ENCODE measurements at places on chromosomes 5 and 9. TPM values are rescaled to one million over a fixed set of nuclear protein-coding genes. Genes with fewer than 3 reads are reported as not detected.
A peak's percentile ranks its signal among the peaks of the same experiment; 100 is the strongest.

The KCTD16 gene
- total RNA-seq: 0.28 TPM

The RFX3 gene
- 2.2 TPM for total RNA-seq

GRCh38 chr5:171872666-171873065, 87.0 kb downstream of the SMIM23 start:
- no peak overlapping the region for H3K27ac ChIP-seq
- no peak for DNase-seq
- peaks cover 5% of the 10 kb centered on the region for H3K4me1 ChIP-seq
- no peaks in the 10 kb centered on the region for H3K27me3 ChIP-seq
- peaks cover 50% of the 10 kb centered on the region for H3K36me3 ChIP-seq

DNA sequence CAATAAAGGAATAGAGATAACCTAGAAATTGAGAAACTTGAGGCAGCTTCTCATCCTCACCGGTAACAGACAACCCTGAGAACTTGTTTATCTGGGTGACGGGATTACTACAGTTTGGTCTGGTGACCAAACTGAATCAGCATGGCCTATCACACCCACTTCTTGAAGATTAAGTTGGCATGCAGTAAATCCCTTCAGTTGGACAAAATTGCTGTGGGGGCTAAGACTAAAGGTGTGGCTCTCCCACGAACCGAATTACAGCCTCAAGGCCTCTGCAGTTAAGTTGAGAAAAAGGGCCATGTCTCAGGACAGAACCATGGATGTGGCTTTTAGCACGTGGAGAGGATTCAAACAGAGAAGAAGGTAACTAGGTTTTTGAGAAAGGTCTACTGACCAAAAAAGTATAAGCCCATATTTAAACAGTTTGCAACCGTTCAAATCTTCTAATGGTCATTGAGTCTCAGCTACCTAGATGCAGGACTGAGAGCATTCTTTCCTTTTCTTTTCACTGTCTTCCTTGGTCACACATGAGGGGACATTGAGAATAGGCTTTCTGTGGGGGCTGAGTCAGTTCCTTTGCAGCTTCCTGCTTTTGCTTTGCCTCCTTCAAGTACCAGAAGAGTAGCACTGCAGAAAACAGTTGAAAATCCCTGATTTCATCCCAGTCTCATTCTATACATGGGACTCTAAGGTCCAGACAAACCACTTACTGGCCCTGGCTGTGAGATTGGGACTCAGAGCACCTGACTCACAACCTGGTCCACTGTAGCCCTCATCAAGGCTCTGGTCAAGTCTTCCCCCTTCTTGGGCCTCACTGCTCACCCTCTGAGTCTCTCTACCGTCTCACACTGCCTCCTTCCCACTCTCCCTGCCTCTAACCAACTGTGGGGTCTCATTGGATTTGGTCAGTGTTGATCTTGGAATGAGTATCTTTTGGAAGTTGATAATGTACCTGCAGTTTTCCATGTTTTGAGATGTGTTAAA, 30.9 kb downstream of the PDE6A start:
- no peak overlapping the region for H3K27ac ChIP-seq
- no peaks in the 10 kb centered on the region for H3K4me1 ChIP-seq
- no peak for DNase-seq
- no peak overlapping the region for H3K4me3 ChIP-seq
- H3K27me3 ChIP-seq: no peaks in the 10 kb centered on the region

DNA sequence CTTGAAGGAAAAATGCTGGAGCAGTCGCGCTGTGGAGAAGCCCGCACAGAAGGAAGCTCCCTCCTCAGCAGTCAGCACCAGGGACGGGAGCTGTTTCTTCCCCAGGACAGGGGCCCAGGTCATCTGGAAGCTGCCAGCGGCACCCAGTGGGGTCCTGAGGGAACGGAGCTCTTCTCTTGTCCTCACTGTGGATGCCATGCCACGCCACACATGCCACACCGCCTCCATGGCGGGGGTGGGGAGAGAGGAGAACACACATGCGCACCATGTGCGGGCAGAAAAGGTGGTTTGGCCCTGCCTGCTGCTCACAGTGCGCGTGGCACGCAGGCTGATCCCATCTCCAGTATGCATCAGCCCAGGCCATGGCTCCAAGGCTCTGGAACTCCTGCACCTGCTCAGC, 41.7 kb upstream of the ZNF354B start:
- DNase-seq: no peak
- no peak overlapping the region for H3K4me3 ChIP-seq
- no peaks in the 10 kb centered on the region for H3K4me1 ChIP-seq
- no peaks in the 10 kb centered on the region for H3K27me3 ChIP-seq
- no peak overlapping the region for H3K27ac ChIP-seq

- no peaks in the 10 kb centered on the region for H3K4me1 ChIP-seq
- no peaks in the 10 kb centered on the region for H3K27me3 ChIP-seq
- DNase-seq: no peak
- no peaks in the 10 kb centered on the region for H3K36me3 ChIP-seq
Observed at GRCh38 chr9:13436591-13436990, 157.1 kb upstream of the MPDZ start.

DNA sequence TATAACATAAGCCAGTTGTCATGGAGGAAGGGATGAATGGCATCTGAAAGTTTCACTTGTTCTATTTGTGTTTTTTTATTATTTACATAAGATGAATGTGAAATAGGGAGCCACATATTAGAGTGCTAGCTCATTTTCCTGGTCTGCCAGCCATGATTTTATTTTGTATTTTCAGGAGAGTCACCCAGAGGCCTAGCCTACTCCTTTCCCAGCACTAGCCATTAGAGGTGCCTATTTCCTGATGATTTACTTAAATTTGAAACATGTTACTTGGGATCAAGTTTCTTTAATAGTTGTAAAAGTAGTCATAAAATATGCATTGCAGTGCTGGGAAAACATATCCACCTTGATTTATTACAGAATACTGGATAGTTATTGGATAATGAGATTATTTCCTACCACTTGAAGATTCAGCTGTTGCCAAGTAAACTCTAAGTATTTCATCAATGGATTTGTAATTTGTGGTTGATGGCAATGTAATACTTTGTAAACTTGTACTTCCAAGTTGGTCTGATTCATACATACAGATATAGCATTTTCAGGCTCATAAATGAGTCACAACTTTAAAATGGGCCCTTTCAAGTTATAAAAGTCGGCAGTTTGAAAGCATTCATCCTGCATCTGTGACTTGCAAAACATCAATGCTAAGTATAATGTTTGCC, 50.8 kb downstream of the KCNN2 start:
- H3K4me3 ChIP-seq: no peak overlapping the region
- H3K4me1 ChIP-seq: no peaks in the 10 kb centered on the region
- no peak for DNase-seq
- no peaks in the 10 kb centered on the region for H3K27me3 ChIP-seq
- H3K36me3 ChIP-seq: no peaks in the 10 kb centered on the region
- H3K27ac ChIP-seq: no peak overlapping the region

- no peak overlapping the region for H3K27ac ChIP-seq
- no peak for DNase-seq
- H3K4me3 ChIP-seq: no peak overlapping the region
- no peaks in the 10 kb centered on the region for H3K36me3 ChIP-seq
Observed at GRCh38 chr5:62214701-62215100, 91.3 kb upstream of the KIF2A start.

- peak; percentile 80 for DNase-seq
- H3K27me3 ChIP-seq: no peaks in the 10 kb centered on the region
- peaks cover 45% of the 10 kb centered on the region for H3K4me1 ChIP-seq
- peak overlapping the region; percentile 97 for H3K27ac ChIP-seq
- H3K4me3 ChIP-seq: no peak overlapping the region
- H3K36me3 ChIP-seq: peaks cover 18% of the 10 kb centered on the region
Observed at GRCh38 chr5:149434162-149435014, 55.3 kb upstream of the IL17B start.

DNA sequence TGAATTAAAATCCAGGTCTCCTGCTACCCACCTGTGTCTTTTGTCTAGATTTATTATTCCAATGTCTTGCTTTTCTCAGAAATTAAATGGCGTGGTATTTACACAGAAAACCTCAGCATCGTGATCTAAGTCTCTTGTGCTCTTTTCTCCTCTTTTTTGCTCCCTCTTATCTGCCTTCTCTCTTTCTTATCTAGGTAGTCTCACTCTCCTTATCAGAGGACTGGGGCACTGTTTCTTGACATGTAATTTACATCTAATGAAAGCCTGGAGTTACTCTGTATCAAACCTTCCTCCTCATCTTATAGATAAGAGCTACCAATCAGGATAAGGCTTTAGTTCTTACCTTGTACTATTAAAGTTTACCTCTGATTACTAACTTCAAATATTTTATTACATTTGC, 933.8 kb downstream of the TLE1 start:
- DNase-seq: no peak
- no peaks in the 10 kb centered on the region for H3K36me3 ChIP-seq
- no peaks in the 10 kb centered on the region for H3K4me1 ChIP-seq
- no peak overlapping the region for H3K27ac ChIP-seq

DNA sequence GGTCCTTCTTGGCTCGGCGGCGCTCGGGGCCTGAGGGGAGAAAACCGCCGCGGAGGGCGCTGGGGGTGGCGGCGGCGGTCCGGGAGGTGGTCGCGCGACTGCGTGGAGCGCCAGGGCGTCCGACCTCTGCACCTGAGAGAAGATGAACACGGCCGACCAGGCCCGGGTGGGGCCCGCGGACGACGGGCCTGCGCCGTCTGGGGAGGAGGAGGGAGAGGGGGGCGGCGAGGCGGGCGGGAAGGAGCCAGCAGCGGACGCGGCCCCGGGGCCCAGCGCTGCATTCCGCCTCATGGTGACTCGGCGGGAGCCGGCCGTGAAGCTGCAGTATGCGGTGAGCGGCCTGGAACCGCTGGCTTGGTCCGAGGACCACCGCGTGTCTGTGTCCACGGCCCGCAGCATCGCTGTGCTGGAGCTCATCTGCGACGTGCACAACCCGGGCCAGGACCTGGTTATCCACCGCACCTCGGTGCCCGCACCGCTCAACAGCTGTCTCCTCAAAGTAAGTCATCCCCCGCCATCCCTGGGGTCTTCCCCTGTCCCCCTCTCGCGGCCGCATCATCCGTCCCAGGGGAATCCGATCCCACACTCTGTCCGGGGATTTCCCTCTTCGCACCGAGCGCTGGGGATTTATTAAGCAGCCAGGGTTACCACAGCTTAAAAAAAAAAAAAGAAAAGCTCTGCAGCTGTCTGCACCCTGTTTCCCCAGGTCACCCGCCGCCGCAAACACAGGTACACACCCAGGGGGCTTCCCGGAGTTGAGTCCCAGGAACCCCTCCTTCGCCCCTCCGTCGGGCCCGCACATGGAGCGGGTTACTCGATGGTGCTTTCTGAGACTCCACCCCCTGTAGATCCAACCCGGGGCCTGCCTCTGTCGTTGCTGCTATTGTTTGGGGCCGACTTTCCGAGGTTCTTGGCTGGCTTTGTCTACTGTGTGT, at the start of gene GTF3C4:
TSS of gene GTF3C4 (plus strand) at position 8 of the 935 bp plus-strand sequence. CDS start at position 143, 135 bp downstream.
- no peak for DNase-seq
- H3K36me3 ChIP-seq: peaks cover 5% of the 10 kb centered on the region
- peak within 1 kb of the TSS; percentile 96 for H3K4me3 ChIP-seq
- H3K4me1 ChIP-seq: no peaks in the 10 kb centered on the region

GRCh38 chr9:137482094-137482781, 23.1 kb upstream of the NSMF start:
- peaks cover 3% of the 10 kb centered on the region for H3K36me3 ChIP-seq
- no peak overlapping the region for H3K27ac ChIP-seq
- no peaks in the 10 kb centered on the region for H3K27me3 ChIP-seq
- H3K4me3 ChIP-seq: no peak overlapping the region
- DNase-seq: peak; percentile 70
- no peaks in the 10 kb centered on the region for H3K4me1 ChIP-seq

- H3K36me3 ChIP-seq: no peaks in the 10 kb centered on the region
- no peak overlapping the region for H3K4me3 ChIP-seq
- no peak for DNase-seq
- H3K4me1 ChIP-seq: no peaks in the 10 kb centered on the region
- H3K27ac ChIP-seq: no peak overlapping the region
Observed at GRCh38 chr5:143913008-143913752, 101.2 kb downstream of the HMHB1 start.

DNA sequence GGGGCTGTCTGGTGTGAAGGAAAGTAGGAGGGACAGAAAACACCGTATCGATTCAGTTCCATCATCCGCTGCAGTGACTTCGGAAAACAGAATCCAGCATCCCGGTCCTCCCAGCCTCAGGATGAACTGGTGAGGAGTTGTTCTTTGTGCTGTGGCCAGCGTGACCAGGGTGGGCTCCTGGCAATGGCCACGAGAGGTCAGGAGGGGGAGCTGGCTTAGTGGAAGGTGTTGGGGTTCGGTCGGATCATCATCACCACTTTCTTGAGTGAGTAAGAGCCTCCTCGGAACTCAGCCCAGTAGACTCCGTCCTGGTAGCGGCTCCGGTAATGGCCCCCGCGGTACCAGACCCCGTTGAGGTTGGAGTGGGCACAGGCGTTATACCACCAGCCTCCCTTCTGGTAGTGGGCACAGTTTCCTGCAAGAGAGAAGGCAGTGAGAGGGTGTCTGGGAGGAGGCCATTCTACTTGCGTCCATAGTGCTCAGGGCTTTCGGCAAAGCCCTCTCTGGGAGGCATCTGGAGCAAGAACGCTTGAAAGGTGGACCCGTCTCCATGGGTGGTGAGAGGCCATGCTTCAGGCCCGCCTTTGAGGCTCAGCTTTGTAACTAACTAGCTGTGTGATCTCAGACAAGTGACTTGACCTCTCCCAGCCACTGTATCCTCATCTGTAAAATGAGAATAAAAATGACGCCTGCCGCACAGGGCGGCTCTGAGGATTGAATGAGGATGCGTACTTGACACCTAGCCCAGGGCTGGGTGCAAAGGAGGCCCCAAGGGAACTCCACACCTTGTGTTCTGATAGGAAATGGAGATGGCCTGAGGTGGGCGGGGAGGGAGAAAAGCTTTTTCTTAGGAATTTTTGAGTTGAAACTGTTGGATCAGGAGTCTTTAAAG, 33.5 kb downstream of the ANGPTL2 start:
- no peak overlapping the region for H3K4me3 ChIP-seq
- H3K27me3 ChIP-seq: no peaks in the 10 kb centered on the region
- peaks cover 34% of the 10 kb centered on the region for H3K4me1 ChIP-seq

DNA sequence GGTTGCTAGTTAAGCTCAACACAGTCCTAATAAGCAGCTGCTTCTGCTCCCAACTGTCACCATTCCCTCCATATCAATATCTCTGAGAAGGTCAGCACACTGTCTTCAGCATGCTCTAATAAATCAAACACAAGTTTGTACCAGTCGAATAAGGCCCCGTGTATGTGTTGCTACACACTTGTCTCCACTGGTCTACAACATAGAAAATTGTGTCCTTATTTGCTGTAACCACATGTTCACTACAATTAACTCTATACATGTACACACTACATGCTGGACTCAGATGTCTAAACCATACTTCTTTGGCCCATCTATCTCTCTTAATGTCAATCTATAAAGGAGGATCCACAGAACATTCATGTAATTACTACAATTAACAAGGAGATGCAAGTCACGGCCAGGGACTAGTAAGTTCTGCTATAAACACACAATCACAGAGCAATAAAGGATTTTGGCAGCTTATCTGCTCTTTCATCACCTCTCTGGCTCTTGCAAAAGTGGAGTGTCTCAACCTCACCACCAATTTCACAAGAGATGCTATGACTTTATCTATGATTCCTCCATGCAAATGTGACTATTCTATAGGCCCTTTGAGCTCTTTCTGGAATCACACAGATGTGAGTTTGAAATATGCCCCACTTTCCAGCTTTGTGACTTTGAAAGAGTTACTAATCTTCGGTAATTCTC, 143.9 kb downstream of the SEMA5A start:
- H3K36me3 ChIP-seq: no peaks in the 10 kb centered on the region
- no peak for DNase-seq
- H3K4me3 ChIP-seq: no peak overlapping the region
- no peaks in the 10 kb centered on the region for H3K4me1 ChIP-seq
- no peak overlapping the region for H3K27ac ChIP-seq
- H3K27me3 ChIP-seq: no peaks in the 10 kb centered on the region

Measured in right atrium auricular region (tissue), 2 donors.